ENCODE measurements at places on chromosomes 7 and 10.

DNA sequence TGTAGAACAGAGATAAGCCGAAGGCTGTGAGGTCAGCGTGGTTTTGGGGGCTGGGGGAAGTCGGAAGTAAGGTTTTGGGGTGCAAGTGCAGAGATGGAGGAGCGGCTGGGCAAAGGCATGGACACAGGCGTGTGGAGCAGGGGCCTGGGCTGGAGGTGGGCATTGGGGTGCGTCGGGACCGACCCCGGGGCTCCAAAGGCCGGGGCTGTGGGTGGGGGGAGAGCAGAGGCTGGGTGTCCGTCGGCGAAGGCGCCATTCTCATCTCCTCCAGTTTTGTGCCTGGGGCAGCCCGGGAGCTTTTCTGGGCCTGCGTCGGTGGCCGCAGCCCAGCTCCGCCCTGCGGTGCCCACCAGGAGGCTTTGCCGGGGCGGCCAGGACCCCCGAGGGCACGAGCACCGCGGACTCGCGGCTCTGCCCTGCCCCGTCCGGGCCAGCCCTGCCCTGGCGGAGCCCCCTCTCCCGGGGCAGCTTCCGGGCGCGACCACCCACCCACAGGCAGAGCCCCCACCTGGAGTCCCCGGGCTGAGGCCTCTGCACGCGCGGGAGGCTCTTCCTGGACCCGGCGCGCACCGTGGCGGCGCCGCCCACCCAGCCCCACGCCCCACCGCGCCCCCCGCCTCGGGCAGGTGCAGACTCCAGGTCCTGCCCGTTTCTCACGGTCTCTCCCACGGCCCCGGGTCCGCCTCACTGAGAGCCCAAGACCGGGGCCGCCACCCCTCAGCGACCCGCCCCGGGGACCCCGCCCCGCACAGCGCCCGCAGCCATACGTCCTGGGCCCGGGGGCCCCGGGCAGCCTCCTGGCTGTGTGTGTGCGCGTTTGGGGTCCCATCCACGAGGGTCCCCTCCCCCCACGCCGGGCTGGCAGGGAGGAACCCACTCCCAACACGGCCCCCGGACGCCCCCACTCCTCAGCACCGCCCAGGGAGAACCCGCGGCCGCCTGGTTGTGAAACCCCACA is 7.7 kb upstream of the SCART1 start:
- no peak for DNase-seq

- no peak for DNase-seq
These were observed 290.0 kb downstream of the RNLS start for GRCh38 chr10:88293073-88293472.

DNA sequence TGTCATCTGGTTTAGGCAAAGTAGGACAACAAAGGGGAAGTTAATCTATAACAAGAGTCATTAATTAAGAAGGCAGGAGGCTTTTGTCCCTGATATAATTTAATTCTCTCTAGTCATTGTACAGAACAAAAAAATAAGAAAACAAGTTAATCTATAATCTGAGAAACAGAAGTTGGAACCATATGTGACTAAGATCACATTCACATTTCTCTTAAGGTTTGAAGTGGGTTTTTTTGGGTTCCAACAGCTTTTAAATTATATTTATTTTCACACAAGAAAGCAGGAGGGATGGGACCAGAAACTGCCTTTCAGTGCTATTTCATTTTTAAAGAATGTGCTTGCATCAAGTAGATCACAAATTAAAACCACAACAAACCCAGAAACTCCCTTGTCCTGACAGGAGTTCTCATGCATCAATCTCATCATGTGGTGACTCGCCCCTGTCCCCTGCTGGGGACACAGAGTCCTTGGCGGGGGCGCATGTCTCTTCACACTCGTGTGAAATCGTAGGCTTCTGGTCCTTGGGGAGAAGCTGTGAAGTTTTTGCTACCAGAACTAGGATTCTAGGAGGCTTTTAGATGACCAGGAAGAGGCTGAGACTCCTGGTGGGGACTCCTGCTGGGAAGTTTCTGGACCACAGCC is 10.1 kb upstream of the OPN4 start:
- no peak for DNase-seq

DNA sequence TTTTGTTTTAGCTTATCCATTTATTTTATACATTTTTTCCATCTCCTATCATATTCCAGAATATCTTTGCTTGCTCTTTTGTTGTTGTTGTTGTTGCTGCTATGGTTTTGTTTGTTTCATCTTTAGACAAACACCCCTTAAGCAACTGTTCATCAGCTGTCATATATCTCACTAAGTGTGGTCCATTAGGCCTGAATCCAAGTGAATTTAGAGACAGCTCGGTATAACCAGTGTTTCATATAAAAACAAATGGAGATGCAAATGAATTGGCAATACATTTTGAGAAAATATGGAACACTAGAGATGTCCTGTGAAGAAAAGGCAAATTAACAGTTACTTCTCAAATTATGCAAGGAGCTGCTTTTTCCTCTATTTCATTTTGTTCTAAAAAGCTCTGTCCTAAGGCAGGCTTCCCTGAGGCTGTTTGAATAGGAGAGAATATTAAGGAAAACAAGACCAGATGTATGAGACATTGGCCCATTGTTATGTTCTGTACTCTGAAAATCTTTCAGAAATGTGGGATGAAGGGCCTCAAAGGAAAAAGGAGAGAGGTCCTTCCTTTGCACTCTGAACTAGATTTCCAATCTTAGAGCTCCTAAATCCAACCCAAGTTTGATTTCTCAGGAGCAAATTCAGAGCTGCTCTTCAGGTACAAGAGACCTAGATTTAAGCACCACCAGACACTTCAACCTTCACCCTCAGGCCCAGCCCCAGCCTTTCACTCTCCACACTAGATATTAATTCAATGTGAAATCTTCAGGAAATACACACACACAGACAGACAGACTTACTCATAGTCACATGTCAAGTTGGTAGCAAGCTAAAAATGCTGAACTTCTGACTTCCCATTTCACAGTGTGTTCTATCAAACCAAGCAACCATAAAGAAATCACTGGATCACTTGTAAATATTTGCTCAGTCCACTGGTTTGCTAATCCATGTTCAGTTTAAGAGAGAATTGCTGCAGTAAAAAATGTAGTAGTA is 5.4 kb downstream of the TFEC start:
- DNase-seq, result no peak

- DNase-seq, result no peak
These were observed 48.4 kb downstream of the TMEM26 start for GRCh38 chr10:61404751-61405150.

DNA sequence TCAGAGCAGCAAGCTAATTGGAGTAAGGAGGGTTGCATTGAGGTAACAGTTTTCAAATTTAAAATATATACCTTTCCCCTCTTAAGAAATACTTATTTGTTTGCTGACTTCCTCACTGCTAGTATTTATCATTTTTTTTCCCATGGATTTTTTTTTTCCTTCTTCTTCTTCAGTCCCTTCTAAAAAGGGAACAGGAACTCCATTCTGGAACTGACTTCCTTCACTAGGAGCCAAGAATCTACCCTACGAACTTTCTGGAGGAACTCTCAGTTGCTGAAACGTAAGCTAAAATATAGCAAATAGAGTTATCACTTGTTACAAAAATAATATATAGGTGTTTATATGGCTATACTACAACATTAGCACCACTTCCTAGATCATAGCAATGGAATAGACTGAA is 95.4 kb downstream of the HGF start:
- no peak for DNase-seq

DNA sequence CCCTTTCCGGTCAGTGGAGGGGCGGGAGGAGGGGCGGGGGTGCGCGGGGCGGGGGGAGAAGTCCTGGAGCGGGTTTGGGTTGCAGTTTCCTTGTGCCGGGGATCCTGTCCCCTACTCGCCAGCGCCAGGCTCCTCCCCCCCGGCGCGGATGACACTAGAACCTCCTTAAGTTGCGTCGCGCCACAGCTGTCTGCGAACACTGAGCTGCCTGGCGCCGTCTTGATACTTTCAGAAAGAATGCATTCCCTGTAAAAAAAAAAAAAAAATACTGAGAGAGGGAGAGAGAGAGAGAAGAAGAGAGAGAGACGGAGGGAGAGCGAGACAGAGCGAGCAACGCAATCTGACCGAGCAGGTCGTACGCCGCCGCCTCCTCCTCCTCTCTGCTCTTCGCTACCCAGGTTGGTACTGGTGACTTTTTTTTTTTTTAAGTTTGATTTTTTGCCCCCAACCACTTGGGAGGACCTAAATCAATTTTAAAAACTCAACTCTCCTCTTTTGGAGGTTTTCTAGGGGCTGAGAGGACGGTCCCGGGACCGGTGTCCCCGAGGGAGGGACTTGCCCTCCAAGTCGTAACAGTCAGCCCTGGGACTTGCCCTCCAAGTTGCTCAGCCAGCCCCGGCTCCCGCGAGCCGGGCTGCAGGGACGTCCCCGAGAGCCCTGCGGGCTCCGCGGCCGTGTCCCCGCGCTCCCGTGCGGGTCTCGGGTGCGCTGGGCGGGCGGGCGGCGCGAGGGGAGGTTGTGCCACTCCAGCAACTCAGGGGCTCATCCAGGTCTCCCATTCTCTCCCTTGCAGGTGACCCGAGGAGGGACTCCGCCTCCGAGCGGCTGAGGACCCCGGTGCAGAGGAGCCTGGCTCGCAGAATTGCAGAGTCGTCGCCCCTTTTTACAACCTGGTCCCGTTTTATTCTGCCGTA is at the start of gene GATA3:
Gene GATA3, plus strand, starts transcription at position 195 of the 914 bp plus-strand sequence. CDS start 968 bp downstream, outside the sequence.
- no peak for DNase-seq

All from D721Med (cell line).